ENCODE measurements at places on chromosomes 16 and 17. TPM values are rescaled to one million over a fixed set of nuclear protein-coding genes. Genes with fewer than 3 reads are reported as not detected.

- no peak for DNase-seq
These were observed 2.8 kb upstream of the ATXN2L start for GRCh38 chr16:28820016-28820415.

- DNase-seq: no peak
These were observed 12.8 kb downstream of the RAB11FIP4 start for GRCh38 chr17:31404028-31404949.

CDH3 gene
- total RNA-seq: 38.5 TPM

DNA sequence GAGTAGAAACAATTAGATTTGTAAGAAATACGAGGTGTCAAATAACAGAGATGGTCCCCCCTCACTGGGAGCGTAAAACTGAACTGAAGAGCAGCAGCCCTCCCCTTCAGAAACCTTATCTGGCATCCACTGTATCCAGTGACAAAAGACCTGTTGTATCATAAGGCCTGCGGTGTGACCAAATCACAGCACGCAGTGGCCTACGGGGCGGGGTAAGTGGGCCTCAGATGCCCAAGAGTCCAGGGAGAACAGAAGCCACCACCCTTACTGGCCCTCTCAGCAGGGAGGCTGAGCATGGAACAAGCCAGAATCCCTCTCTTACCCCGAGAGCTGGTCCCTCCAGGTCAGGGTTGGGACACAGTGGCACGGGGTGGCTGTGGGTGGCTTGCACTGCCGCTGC is 5.5 kb downstream of the JMJD6 start:
- DNase-seq: no peak

DNA sequence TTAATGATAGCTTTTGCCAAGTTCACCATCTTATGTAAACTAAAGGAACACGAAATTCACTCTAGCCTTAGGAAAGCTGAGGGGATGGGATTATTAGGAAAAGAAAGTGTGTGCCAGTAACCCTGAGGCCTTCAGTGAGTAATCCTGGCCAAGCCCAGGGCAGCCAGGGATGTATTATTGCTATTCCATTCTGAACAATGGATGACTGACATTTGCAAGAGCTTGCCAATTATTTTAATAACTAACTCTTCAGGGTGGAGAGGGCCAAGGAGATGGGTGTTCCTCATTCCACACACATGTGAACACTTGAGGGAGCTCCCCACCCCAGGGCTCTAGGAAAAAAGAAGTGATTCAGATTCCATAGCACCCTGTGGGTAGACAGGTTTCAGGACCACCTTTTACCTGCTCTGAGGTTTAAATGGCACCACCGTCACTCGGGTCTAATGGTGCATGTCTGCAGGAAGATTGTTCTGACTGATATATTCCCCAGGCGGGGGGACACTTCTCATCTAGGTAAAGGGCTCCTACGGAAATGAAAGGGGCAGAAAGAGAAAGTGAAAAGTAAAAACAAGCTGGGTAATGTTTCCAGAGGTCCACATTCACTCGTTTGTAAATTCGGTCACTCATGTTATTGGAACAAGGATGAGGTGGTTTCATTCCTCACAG is 41.5 kb downstream of the TK2 start:
- DNase-seq: no peak

CETP gene
- total RNA-seq: not detected

HIGD1B gene
- total RNA-seq: not detected

DNA sequence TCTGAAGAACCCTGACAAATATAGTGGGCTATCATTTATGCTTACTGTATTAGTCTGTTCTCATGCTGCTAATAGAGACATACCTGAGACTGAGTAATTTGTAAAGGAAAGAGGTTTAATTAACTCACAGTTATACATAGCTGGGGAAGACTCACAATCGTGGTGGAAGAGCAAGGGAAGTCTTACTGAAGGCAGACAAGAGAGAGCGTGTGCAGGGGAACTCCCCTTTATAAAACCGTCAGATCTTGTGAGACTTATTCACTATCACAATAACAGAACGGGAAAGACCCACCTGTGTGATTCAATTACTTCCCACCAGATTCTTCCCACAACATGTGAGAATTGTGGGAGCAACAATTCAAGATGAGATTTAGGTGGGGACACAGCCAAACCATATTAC is 526.8 kb upstream of the GOT2 start:
- DNase-seq: no peak

Measured in umbilical cord (tissue), 2 donors.